ENCODE measurements at places on chromosomes 16 and 17.

GRCh38 chr17:55962951-55963401, 190.3 kb upstream of the ANKFN1 start:
- DNase-seq, result no peak

DNA sequence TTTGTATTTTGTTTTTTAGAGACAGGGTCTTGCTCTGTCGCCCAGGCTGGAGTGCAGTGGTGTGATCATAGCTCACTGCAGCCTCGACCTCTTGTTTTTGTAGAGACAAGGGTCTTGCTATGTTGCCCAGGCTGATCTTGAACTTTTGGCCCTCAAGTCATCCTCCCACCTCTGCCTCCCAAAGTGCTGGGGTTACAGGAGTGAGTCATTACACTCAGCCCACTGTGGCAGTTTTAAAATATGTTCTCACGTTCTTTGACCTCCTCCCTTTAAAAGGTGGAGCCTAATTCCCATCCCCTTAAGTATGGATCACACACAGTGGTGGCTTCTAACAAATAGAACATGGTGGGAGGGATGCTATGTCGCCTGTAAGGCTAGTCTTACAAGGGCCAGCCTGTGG, 67.7 kb downstream of the ZDHHC7 start:
- DNase-seq, result no peak

DNA sequence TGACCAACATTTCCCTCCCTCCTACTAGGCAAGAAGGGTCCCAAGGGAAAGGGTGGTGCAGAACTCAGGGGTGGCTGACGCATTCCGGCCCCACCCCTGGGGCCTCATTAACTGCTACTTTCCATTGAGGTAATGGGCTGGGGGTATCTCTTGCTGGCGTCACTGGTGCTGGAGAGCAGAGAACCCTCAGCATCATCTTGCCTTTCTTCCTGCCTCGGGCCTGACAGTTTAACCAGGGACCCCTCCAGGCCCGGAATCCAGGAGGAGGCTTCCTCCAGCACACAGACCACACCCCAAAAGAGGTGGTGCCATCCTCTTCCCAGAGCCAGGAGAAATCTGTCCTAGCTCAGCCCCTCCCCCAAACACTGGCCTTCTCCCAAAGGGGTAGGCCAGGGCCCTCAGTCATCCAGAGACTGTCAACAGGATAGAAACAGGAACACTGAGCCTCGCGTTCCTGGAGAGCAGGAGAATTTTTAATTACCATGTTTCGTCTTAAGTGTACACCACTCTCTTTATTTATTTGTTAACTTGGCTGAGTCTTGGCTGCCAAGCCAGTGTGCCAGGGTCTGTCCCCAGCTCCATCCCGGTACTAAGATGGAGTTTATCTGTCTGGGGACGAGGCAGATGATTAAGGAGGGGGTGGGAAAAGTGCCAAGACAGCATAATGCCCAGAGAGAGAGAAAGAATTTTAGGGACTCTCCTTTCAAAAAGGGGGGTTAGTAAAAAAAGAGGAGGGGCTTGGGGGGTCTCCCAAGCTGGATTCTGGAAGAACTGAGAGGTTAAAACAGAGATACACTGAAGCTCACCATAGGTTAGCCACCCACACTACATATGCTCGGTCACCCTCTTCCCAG, 5.1 kb downstream of the ETV4 start:
- DNase-seq, result no peak

GRCh38 chr17:34156401-34156740, 98.7 kb upstream of the CCL2 start:
- DNase-seq, result no peak

- no peak for DNase-seq
Measured at GRCh38 chr16:5509794-5510193, 412.2 kb upstream of the EEF2KMT start.

Data from stimulated activated CD4-positive, alpha-beta T cell treated with anti-CD3 and anti-CD28 coated beads, Interleukin-1b, Interleukin-23, amount 100 ng/mL, for 24 hours (primary cell).